Right renal pelvis (tissue), 4 donors: ENCODE measurements at places on chromosomes 4 and X. TPM values are rescaled to one million over a fixed set of nuclear protein-coding genes. Genes with fewer than 3 reads are reported as not detected.

GRCh38 chrX:72714478-72714916 lies 391 bp upstream of the PHKA1 start:
- peak; percentile 20 for DNase-seq

DNA sequence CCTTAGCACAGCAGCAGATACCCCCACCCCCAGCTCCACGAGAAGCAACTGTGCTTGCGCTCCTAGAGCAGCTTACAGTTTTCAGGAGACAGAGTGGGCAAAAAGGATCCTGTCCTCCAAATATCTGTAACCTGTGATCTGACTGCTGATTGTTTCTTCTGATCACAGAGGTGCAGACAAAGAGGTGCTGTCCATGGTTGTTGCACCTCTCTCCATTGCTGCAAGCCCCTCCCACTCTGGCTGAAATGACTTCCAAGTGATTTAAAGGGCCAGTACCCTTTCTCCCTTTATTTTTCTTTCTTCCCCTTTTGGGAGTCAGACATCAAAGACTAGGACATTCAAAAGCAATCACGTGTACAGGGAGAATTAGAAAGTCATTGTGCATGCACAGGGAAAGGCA lies 205.3 kb upstream of the GEMIN8 start:
- DNase-seq: no peak

DNA sequence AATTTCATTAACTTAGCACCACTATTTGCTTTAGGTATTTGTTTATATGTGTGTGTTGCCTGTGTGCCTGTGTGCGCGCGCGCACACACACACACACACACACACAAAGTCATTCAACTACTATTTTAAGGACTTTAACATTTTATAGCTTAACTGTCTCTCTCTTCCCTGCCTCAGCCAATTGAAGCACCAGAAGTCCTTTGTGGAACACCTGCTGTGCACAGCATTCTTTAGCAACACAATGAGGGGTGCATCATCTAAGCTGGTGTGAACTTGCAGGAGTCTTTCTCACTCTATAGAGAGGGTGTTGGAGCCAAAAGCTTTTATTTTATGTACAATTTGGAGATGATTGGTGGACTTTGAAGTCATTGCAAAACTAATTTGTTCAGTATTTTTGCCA lies 31.3 kb downstream of the SLIT2 start:
- no peak for DNase-seq

DNA sequence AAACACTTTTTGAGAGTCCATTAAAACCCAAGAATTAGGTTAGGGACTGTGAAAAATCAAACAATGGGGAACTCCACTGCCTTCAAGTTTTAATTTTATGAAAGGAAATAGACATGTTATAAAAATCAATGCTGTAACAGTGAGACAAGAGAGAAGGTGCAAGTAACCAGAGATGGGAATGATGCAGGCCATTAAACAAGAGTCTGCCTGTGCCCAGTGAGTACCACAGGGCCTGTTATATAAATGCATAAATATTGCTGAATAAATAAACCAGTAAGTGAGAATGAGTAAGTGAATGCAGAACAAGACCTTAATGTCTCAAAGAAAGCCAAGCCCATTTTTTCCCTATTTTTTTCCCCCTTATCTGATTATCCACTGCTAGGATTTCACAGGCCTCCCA lies 53.3 kb upstream of the BMP2K start:
- DNase-seq: no peak

DNA sequence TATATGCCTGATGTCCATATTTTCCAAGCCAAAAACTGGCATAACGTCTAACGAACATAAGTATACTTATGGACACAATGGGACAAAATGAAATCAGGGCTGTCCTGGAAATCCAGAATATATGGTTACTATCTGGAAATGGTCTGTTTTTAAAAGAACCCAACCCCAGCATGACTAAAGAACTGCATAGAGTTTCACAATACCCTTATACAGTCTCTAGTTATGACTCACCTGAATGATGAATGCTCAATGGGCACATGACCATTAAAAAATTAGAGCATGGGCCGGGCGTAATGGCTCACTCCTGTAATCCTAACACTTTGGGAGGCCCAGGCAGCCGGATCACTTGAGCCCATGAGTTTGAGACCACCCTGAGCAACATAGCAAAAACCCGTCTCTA lies 31.8 kb downstream of the AMMECR1 start:
- no peak for DNase-seq

DNA sequence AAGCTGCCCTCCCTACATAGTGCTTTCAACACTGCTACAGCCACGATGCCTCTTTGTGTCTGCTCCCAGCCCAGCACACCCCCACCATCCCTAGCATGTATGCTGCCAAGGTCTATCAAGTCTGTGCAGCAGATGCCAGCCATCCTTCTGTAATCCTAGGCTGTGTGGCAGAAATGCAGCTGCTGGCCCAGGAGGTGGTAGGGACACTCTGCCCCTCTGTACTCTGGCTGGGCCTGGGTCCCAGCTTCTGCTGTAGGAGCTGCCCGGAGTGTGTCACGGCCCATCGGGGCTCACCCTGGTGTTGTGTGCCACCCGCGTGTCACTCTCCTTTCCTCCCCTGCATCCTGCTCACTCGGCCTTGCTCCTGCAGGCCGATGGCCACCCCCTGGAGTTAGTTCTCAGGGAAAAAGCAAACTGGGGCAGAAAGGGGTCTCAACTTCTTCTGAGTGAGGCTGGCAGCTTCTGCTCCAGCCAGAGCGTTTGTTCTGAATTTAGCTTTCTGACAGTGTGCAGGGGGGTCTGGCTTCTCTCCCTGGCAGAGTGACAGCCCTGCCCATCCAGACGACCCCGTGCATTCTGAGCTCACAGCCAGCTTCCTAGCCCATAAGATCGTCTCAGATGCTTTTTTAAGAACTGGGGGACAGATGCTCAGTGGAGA lies 22.7 kb downstream of the PSAPL1 start:
- DNase-seq: no peak

- no peak for DNase-seq
Observed at GRCh38 chr4:5166377-5166776, 115.1 kb downstream of the STK32B start.

TMEM47 gene
- 44.5 TPM for polyA plus RNA-seq

TLR2 gene
- polyA plus RNA-seq: 5.5 TPM

STATH gene
- 0.26 TPM for polyA plus RNA-seq

- DNase-seq: no peak
Observed at GRCh38 chr4:100823993-100824323, 306.1 kb upstream of the EMCN start.

GRCh38 chr4:24910499-24910898 lies 2.3 kb downstream of the CCDC149 start:
- DNase-seq: no peak

MAGEE1 gene
- polyA plus RNA-seq: 7.0 TPM

RASL11B gene
- polyA plus RNA-seq: 33.7 TPM

DNA sequence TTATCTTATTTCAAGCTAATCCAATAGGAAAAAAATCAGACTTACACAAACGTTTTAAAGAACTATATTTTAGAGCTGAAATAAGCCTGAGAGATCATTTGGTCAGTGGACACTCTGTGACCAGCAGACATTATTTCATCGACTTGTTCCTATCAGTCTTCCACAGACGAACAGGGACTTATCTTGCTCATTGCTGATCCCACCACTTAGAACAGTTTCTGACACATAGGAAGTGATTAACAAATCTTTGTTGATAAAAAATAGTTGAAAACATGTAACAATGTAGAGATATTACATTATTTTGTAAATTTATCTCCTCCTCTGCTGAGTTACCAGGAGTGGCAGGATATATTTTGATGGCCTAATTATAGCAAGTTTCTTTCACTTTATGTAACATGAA lies 65.8 kb downstream of the TAPT1 start:
- no peak for DNase-seq

DNA sequence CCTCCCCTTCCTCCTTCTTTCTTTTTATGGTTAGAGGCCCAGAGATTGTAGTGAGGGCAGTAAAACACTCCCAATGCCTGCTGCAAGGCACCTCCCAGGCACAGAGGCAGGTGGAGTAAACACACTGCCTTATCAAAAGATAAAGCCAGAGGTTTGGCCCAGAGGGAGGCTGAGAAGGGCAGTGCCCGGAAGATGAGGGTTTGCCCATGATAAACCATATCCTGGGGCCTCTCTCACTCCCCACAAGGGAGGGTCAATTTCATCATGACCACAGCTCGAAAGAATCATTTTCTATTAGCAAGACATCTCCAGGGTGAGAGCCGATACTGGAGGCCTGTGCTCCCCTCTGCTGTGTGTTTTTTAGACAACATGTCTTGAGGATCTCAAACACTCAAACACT lies 98.5 kb upstream of the FAM9C start:
- DNase-seq: no peak

DNA sequence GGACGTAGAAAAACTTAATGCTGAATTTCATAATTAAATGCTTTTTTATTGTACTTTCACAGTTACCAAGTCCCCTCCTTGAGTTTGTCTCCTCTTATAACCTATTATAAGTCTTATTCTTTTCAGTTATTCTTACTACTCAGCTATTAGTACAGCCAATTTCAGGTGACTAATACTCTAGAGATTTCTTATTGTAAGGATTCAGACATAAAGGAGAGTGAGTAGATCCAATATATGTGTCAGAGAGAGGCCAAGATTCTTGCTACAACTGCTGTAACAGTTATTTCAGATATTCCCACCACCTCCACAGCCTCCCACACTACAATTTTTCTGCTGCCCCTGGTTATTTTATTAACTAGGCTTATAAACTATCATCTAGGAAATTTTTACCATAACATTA lies 274.5 kb downstream of the GPAT3 start:
- DNase-seq: no peak

DNA sequence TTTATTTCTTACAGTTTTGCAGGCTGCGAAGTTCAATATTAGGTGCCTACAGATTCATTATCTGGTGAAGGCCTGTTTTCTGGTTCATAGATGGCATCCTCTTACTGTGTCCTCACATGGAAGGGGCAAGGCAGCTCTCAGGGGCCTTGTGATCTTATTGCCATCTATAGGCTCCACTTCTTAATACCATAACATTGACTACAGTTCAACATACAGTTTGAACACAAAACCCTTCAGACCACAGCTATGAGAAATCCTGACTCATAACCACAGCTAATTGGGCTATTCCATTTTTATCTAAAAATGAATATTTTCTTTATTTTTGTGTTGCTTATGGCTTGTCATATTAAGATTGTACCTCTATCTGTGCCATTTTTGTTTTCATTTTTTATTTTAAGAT lies 72.3 kb downstream of the STAG2 start:
- DNase-seq: no peak

CT45A1 gene
- not detected for polyA plus RNA-seq

DNA sequence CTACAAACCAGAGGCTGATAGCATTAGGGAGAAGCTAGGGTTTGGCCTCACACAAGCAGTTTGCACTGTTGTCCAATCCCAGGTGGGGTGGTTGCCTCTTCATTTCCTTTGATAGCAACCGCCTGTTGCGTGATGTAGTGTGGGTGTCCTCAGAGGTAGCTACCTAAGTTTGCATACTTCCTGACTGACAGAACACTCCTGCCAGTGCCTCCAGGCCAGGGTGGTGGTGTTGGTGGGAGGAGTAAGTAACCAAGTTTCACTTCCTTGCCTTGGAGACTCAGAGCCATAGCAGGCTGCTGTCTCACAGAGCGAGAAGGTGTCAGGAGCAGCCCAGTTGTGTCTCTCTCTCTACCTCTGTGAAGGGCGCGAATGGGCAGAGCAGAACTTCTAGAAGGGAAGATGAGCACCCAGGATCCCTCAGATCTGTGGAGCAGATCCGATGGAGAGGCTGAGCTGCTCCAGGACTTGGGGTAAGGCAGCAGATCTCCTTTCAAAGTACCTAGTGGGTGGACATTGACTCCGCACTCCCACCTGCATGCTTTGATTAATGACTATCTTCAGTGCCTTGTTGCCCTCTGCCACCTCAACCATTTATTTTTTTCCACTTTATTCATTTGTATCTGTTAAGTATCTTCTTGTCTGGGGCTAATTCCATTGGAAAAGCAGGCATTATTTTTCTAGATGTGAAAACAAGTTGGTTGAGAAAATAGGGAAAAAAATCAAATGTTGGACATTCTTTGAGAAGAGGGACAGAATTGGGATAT lies at the start of gene DAPP1:
Gene DAPP1 (plus strand): TSS at position 283 of the 764 bp plus-strand sequence. CDS start 87 bp downstream, at position 370.
- DNase-seq: peak; percentile 5

- no peak for DNase-seq
Observed at GRCh38 chr4:150133605-150134004, 55.4 kb downstream of the DCLK2 start.

DNA sequence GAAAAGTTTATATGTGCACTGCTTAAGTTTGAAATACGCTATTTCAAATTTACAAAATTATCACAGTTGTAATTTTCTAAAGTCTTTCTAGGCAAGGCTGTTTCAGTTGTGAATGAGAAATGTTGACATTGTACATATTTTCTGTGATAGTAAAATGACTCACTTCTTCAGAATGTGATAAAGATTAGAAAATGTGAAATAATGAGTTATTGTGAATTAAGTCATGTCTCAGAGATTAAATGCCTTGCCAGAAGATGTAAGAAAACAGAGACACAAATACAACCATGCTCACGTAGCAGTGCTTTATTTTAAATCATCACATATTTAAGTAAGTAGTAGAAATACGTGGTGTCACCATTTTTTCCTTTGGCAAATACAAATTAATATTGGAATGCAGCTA lies 768 bp downstream of the CLCN4 start:
- no peak for DNase-seq

DNA sequence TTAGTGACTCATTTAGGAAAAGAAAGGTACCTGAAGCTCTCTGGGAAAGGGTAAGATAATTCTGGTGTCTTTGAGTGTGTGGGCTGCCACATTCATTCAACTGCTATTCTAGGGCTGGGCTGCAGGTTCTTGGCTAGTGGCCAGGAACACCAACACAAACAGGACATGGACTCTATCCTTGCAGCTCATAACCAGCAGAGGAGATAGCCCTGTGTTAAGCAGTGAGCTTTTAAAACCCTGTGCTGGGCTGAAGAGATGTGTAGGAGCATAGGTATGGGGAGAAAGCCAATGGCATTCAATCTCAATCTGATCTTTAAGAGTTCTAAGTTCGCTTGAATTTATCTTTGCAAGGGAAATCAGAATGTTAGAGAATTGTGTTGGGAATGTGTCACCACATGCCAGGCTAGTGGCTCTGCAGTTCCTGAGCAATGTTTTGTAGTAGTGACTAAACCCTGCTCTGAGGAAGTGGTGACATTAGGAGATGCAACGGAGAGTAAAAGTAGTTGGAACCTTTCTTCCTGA lies 39.2 kb downstream of the SGMS2 start:
- DNase-seq: no peak
